ENCODE measurements at places on chromosomes 12 and 14. TPM values are rescaled to one million over a fixed set of nuclear protein-coding genes. Genes with fewer than 3 reads are reported as not detected.

DMAC2L gene
- total RNA-seq = 11.5 TPM

RASSF8 gene
- total RNA-seq = 10.4 TPM

CCDC60 gene
- total RNA-seq = not detected

TGM1 gene
- 0.68 TPM for total RNA-seq

GMPR2 gene
- total RNA-seq = 59.1 TPM

MMAB gene
- total RNA-seq = 27.9 TPM

NPFF gene
- total RNA-seq = not detected

AKAP3 gene
- total RNA-seq = not detected

PTPRB gene
- 1.0 TPM for total RNA-seq

KCNH3 gene
- total RNA-seq = 3.0 TPM

BATF gene
- not detected for total RNA-seq

JPH4 gene
- not detected for total RNA-seq

IL26 gene
- not detected for total RNA-seq

BIN2 gene
- 0.11 TPM for total RNA-seq

SIX1 gene
- 9.3 TPM for total RNA-seq

PPP4R3A gene
- total RNA-seq = 68.3 TPM

PRPH gene
- total RNA-seq = 0.83 TPM

NTF3 gene
- total RNA-seq = not detected

COL2A1 gene
- total RNA-seq = 0.08 TPM

GYS2 gene
- not detected for total RNA-seq

CCDC88C gene
- 7.1 TPM for total RNA-seq
